SIG-M5 (cell line): ENCODE measurements at places on chromosomes 1 and 21.

GRCh38 chr21:41255190-41255589 is 61.4 kb upstream of the FAM3B start:
- DNase-seq, result no peak

- no peak for DNase-seq
These were observed 18.0 kb downstream of the CSF1 start for GRCh38 chr1:109928591-109929111.

DNA sequence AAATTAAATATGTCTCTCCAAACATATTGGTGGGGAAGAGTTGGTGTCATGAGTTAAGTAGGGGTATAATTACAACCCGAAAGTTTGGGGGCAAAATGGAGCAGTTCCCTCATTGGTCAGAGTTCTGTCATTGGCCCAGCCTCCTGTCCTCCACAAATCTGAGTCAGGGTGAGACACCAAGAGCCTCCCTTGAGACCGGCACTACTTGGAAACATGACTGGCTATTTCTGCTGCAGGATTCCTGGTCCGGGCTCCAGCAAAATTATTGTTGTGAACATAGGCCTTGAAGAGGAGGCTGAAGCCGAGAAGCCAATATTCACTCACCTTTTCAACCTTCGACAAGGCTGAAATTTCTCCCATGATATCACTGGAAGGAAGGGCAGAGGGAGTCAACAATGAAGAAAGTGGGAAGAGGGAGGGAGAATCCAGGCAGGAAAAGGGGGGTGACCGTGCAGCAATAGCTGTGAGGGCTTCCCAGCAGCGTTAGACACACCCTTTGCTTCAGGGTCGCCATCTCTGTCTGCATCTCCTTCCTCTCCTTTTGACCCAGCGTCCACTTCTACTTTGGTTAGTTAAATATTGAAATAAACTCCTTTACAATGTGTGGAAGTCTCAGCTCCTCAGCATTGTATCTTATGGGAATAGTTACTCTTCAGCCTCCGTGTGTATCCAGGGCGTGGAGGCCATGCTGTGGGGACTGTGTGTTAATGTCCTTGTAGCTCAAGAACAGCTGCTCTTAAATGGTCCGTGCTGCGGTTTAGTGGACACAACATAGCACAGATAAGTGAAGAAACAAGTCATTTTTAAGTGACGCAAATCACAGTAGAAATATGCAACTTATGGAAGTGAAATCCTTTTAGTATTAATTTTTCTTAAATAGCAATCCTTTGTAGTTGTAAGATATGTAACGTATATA is 307.4 kb downstream of the DISC1 start:
- DNase-seq, result no peak

GRCh38 chr1:239458144-239458500 is 71.8 kb downstream of the CHRM3 start:
- no peak for DNase-seq

DNA sequence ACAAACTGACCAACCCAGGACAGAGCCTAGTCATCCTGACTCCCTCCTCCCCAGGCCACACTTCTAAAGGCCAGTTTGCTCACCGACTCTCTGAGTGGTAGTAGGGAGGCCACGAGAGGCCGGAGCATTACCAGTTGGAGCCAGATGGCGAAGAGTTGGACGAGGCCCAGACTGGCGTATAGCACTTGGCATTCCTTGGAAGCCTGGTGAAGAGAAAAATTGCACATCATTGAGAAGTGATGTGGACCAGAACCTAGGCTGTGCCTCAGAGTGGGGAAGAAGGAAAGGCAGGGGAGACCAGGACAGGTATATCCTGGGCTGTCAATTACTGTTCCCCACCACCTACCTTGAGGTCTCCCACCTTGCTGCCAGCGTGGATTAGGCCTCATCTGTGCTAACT is 12.2 kb downstream of the PABPC4 start:
- DNase-seq, result no peak

- no peak for DNase-seq
These were observed 99.2 kb upstream of the B3GALT2 start for GRCh38 chr1:193285641-193286040.

DNA sequence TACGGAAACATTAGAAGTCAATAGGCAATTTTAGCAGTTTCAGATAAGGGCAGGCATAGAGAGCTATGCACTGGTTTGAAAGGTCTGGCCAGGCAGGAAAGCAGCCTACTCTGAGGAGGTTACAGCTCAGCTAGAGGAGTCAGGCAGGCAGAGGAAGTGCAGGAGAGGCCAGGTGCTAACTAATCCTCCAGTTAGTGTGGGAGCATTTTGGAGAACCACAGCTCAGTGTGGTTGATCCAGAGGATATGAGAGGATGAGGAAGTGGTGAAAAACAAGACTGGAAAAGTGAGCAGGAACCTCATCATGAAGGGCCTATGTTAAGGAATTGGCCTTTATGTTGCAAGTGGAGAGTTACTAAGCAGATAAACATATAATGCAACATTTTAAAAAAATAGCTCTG is 282.4 kb upstream of the SGIP1 start:
- DNase-seq, result no peak

- no peak for DNase-seq
These were observed 24.1 kb downstream of the SUSD4 start for GRCh38 chr1:223339861-223340260.

- no peak for DNase-seq
These were observed 238.3 kb upstream of the C1orf87 start for GRCh38 chr1:60311838-60312237.

GRCh38 chr1:29122682-29123052 is 1.0 kb downstream of the TMEM200B start:
- DNase-seq, result no peak

GRCh38 chr21:32538147-32538792 is 47.1 kb downstream of the TCP10L start:
- DNase-seq, result no peak

DNA sequence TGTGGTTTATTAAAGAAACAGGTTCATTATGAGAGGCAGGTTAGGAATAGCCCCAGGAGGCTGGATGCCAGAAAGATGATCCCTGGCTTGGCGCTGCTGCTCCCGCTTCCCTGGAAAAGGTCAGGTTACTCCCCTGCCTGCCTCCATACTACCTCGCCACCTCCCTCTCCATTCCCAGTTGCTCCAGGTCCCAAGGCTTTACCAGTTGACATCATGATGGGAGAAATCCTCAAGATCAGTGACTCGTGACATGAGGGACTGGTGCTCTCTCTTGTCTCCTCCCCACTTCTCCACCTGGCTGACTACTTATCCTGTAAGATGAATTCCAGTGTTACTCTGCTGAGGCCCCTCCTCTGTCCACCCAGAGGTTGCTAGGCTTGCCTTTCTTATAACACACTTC is 19.7 kb downstream of the VASH2 start:
- DNase-seq, result no peak

GRCh38 chr1:234658138-234658537 is 48.2 kb upstream of the IRF2BP2 start:
- DNase-seq, result no peak

- no peak for DNase-seq
These were observed 43.1 kb upstream of the KANK4 start for GRCh38 chr1:62362061-62362917.

GRCh38 chr21:38758501-38759214 is 47.1 kb upstream of the ETS2 start:
- DNase-seq, result no peak

DNA sequence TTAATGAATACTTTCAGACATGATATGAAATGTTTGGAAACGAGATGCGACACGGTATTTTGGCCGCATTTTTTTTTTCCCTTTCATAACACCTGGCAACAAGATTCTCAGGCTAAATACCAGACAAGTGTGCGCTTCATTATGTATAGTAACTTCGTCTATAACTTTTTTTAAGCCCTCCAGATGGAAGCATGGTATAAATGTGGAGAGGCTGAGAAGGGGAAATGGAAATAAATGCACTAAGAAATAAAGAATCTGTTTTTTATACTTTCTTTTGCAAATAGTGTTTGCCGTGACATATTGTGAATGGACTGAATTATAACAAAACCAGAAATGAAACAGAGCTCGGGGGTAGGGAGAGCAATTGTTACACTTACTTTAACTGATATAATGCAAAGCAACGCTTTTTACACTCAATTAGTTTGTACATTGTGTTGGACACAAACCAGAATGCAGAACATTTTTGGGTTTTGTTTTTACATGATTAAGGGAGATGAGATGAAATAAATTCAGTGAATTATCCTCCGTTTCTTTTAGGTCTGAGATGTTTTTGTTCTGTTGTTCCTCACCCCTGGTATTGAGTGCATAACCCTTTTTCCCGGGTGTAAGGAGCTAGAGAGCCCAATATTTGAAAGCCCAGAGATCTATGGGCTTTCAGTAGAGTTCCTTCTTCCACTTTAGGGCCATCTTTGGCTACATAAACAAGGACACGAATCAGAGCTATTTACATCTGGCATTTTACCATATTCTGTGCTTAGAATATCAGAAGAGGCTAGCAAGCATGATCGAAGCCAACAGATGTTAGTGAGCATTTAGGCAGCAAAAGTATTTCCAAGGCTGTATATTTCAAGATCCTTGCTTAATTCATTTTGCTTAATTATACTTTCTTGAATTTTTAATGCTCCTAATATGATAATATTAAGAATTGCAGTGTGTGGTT is 478.0 kb downstream of the CAMTA1 start:
- no peak for DNase-seq

DNA sequence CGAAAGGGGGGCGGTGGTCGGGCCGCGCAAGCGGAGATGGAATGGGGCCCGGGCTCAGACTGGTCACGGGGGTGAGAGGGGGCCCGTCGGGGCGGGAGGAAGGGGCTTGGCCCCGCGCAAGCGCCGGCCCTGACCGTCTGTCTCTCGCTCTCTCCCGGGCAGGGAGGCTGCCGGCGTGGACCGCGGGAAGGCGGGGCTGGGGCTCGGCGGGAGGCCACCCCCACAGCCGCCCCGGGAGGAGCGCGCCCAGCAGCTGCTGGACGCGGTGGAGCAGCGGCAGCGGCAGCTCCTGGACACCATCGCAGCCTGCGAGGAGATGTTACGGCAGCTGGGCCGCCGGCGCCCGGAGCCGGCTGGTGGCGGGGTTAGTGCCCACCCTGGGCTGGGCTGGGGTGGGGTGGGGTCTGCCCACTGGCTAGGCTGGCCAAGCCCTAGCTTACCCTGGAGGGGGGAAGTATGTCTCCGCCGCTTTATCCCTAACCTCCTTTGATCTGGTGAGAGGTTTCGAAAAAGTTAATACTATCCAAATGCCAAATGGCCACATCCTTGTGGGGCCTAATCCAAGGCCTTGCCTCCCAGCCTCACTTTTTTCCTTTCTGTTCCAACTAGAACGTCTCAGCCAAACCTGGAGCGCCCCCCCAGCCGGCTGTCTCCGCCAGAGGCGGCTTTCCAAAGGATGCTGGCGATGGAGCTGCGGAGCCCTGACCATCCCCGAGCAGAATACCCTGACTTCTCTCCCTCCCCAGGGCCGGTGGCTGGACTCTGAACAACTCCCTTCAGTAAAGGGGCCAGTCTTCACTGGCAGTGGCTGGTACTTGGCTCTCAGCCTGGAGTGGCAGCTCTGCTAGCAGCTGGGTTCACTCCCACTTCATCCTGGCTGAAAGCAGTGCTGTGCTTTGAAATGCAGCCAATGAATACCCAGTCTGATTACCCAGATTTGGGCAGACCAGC is 636 bp upstream of the YRDC start:
- no peak for DNase-seq

DNA sequence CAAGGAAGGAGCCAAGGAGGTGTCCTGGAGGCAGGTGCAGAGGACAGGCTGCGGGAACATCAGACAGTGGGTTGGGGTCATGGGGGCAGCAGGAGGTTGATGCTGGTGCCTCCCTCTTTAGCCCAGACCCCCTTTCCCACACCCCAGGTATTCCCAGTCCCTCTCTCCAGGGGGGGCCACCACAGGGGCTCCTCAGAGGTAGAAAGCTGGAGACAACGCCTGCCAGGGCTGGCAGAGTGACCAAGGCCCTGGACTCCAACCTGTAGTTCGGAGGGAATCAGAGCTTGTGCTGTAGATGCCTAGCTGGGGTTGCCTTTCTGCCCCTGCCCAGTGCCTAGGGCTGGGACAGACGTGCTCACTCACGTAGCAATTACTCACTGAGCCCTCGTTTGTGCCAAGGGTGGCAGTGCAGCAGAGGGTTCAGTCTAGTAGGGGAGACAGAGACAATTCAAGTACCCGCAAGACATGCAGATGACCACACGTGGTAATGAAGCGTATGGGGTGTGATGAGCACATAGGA is 148.2 kb downstream of the PTPRU start:
- DNase-seq, result no peak

DNA sequence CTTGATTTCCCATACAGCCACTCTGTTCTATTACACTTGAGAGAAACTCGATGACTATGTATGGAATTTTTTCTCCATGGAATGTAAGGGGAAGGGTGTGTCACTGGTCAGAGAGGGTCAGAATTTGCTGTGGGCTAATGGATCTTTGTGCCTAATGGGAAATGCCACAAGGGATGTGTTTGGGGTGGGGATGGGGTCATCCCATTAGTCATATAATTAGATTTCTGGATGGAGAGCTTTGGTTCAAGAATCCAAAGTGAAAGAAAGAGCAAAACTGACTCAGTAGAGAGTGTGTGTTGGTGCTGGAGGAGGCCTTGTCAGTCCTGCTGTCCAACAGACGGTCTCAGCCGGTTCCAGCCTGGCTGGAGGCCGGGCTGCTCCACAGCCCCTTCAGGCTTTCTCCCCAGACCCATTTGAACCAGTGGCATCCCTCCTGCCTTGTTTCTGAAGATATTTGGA is 86.4 kb downstream of the LAMC2 start:
- DNase-seq, result no peak

DNA sequence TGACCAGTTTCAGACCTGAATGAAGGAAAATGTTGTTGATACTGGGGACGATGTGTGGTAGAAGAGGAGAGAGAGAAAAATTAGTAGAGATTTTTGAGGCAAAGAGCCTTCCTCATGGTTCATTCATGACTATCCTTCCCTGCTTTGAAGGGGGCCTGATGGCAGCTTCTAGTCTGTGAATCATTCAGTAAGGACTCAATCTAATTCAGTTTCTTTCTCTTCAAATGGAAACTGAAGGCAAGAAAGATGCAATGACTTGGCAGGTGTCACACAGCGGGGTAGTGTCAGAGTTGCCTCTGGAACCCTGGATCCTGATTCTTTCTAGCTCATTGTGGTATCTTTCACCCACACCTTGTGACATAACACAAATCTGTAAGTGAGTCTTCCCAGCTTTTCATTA is 14.9 kb upstream of the CD5L start:
- no peak for DNase-seq

DNA sequence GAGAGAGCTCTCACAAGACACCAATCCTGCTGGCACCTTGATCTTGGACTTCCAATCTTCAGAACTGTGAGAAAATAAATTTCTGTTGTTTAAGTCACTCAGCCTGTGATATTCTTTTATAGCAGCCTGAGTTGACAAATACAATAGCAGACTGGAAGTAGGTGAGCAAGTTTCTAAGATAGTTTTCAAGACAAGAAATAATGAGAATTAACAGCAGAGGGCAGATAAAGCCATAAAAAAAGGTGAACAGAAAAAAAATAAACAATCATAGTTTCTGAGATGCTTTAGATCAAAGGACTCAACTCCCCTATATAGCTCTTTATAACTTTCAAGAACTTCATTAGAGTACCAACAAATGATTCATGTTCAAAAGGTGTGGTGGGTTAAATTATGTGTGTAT is 119.8 kb downstream of the PLPPR5 start:
- DNase-seq, result no peak

DNA sequence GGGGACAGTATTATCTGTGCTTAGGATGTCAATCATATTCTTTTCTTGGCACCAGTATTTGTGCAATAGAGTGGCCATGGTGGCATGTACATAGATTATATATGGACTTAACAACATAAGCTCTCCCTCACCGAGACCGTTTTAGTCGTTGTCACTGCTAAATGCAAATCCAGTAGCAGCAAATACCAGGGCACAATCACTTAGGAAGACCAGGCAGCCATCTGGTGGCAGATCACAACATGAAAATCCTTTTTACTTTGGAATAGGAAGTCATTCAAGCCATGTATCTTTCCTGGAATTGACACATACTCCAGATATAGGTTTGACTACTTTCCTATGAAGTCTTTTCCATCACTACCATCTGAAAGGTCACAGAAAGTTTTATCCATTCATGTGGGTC is 53.2 kb upstream of the C1orf87 start:
- no peak for DNase-seq
